Stomach (tissue), 19 donors: ENCODE measurements at places on chromosomes 2 and 18. TPM values are rescaled to one million over a fixed set of nuclear protein-coding genes. Genes with fewer than 3 reads are reported as not detected.

The DUSP2 gene
- total RNA-seq, result 8.3 TPM

The SERPINB10 gene
- total RNA-seq, result not detected

- H3K36me3 ChIP-seq, result no peaks in the 10 kb centered on the region
- peaks cover 38% of the 10 kb centered on the region for H3K4me1 ChIP-seq
- no peak for DNase-seq
- H3K27ac ChIP-seq, result no peak overlapping the region
- H3K4me3 ChIP-seq, result no peak overlapping the region
- no peaks in the 10 kb centered on the region for H3K27me3 ChIP-seq
Observed at GRCh38 chr2:100880730-100881129, 60.8 kb downstream of the NPAS2 start.

DNA sequence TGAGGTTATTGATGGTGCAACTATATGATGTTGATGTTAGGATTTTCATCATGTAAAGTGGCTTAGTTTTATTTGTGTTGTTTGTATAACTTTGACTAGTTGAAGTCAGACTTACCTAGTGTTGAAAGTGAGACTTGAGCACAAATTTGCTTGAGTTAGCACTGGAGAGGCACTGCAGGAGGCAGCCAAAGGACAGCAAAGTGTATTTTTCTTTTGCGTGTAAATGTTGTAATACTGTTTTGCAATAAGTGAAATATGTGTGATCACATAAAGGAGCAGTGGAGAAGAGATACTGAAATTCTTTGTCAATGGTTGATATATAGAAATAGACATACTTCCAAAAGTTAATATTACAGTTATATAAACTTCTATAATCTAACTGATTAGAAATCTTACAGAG, 332.0 kb upstream of the RAB12 start:
- no peaks in the 10 kb centered on the region for H3K27me3 ChIP-seq
- H3K36me3 ChIP-seq, result no peaks in the 10 kb centered on the region
- H3K4me1 ChIP-seq, result no peaks in the 10 kb centered on the region
- H3K4me3 ChIP-seq, result no peak overlapping the region
- DNase-seq, result no peak
- no peak overlapping the region for H3K27ac ChIP-seq
